ENCODE measurements at places on chromosomes 3 and 15.

- no peak for DNase-seq
Measured at GRCh38 chr3:83482402-83483070, 1476.3 kb upstream of the CADM2 start.

- no peak for DNase-seq
Measured at GRCh38 chr3:48220746-48221145, 2.5 kb upstream of the CAMP start.

DNA sequence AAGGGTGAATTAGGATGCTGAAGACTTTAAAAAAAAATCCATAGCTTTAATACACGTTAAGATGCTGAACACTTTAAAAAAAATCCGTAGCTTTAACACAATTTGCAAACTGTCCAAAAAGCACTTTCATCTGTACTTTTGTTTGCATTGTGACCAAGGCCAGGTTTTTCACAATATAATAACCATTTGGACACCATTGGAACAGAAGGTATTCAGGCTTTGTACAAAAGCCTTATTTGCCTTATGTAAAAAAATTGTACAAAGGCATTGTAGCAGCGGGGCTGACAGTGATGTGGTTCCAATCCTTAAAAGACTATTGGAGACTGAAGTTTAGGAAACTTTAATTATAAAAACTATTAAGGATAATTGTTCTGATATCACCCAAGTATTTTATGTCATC, 15.2 kb upstream of the ICE2 start:
- no peak for DNase-seq

DNA sequence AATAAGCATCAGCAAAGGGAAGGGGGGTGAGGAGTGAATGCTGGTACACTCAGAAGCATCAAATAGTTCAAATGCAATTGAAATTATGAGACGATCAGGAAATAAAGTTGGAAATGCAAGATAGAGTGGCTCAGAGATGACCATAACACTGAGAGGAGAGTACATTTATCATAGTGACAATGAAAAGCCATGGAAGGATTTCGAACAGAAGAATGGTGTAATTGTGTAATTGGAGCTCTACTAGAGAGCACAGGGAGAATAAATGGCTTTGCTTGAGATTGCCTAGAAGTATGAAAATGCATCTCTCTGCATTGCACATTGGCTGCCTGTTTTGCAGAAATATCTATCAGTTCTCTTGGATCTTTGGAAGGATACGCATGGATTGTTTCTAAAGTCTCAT, 163.3 kb downstream of the TP63 start:
- no peak for DNase-seq
